ENCODE measurements at places on chromosomes 5 and 9.

- DNase-seq, result peak; percentile 33
Observed at GRCh38 chr5:150209099-150209635, 19.3 kb downstream of the SLC6A7 start.

GRCh38 chr9:137956039-137956438, 78.5 kb downstream of the CACNA1B start:
- no peak for DNase-seq

DNA sequence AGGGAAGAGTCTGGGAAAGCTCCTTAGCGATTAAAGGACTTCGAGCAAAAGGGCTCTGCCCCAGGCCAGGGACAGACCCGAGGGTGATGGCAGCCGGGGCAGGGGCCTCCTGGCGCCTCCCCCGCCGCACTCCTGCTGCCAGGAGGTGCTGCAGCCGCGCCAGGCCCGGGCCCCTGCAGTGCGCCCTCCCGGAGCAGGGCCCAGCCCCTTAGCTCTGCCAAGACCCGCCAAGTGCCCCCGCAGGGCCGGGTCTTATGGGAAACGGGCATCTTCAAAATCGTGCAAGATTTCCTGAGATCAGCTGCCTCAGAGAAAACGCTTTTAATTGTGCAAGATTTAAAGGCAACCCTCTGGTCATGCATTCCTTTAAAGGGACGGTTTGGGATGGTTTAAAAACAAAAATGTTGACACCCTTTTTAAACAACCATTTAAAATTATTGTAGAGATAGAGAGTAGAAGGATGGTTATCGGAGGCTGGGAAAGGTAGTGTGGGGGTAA, 52.4 kb downstream of the CDC14B start:
- DNase-seq, result no peak

DNA sequence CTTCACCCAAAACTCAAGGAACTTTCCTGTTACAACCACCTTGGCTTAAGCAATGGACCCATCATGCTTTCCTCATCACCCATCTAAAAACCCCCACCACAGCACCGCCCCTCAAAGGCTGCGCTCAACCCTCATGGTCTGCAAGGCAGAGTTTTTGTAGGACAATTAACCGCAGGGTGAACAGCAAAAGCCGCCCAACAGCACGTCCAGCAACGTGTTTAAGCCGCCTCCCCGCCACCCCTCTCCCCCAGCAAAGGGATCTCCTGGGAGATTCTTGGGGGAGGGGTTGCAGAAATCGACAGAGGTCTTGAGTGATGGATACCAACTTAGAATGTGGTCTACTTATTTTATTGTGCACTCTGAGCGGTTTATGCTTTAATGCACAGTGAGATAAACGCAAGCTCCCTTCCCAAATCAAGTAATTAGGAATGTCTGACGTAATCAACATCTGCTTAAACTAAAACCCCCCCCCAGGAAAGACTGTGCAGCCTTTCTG, 1.9 kb downstream of the ROR2 start:
- DNase-seq, result no peak

DNA sequence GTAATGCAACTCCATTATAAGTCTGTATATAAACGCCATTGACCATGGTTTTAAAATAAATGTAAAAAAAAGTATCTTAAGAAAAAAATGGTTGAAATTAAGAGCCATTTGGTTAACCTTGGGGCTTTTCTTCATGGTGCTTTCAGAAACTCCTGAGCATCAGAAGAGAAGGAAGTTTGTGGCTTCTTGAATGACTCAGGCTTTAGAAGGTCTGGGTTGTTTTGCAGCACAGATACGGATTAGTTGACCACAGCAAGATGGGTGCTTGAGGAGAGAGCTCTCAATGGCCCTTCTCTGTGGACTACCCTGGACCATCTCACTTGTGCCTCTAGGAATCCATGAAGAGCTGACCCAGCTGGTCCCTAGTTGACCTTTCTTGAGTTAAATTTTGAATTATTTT, 189.5 kb downstream of the TMEM38B start:
- DNase-seq, result no peak

- DNase-seq, result no peak
Observed at GRCh38 chr5:86029308-86029707, 588.4 kb upstream of the COX7C start.

- DNase-seq, result no peak
Observed at GRCh38 chr5:146662229-146662628, 146.2 kb upstream of the GPR151 start.

- no peak for DNase-seq
Observed at GRCh38 chr5:89850513-89850865, 559.1 kb downstream of the CETN3 start.

GRCh38 chr9:76654051-76654461, 110.2 kb upstream of the PCA3 start:
- no peak for DNase-seq

- no peak for DNase-seq
Observed at GRCh38 chr5:150443242-150444075, 6.1 kb downstream of the RPS14 start.

DNA sequence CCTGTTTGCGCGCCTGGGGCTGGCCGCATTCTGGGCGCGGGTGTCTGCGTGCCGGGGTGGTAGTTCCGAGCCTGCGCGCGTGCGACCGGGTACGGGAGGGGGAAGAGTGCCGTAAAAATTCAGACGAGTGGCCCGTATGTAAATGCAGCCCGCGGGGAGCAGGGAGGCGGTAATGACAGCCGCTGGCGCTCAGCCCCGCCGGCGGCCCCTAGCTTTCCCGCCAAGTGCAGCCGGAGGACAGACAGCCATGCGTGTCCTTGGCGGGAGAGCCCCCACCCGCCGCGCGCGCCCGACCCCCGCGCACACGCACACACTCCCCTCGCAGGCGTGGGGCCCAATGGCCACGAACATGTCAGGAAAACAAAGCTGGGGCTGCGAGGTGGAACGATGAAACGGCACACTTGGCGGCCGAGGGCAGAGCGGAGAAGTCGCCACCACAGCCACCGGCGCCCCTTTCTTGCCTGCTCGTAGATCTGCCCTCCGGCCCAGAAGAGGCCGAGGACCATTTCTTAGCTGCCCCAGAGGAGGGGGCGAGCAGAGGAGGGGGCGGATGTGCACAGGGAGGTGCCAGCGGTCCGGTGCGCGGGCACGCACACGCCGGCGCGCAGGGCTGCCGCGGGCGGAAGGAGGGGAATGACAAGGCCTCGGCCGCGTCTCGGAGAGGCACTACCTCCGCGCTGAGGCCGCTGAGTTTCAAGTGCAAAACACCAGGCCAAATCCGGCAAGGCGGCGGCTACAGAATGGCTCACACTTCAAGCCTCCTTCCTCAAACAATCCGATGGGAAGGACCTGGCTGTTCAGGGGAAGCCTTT, 208.4 kb downstream of the MEF2C start:
- no peak for DNase-seq

DNA sequence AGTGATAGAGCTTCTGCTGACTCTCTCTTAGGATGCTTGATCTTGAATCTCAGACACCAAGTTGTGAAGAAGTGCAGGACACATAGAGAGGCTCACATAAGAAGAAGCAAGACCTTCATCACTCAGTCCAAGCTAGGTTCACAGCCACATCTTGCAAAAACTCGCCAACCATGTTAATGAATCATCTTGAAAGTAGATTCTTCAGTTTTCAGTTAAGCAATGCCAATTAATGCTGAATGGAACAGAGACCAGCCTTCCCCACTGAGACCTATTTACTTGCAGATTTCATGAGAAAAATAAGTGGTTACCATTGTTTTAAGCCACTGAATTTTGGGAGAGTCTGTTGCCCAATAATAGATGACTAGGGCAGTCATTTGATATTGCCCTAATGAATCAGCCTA, 217.7 kb upstream of the EDIL3 start:
- no peak for DNase-seq

DNA sequence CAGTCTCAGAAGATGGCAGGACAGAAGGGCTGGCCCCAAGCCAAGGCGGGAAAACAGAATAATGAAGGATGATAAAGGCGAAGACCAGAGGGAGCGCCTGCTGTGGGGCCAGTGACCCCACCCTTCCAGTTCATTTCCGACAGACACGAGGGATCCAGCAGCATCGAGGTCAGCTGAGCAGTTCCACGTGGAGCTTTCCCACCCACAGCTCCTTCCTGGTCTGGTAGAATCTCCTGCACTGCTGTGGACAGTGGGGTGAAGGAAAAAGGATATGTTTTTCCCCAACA, 265.9 kb upstream of the VLDLR start:
- no peak for DNase-seq

DNA sequence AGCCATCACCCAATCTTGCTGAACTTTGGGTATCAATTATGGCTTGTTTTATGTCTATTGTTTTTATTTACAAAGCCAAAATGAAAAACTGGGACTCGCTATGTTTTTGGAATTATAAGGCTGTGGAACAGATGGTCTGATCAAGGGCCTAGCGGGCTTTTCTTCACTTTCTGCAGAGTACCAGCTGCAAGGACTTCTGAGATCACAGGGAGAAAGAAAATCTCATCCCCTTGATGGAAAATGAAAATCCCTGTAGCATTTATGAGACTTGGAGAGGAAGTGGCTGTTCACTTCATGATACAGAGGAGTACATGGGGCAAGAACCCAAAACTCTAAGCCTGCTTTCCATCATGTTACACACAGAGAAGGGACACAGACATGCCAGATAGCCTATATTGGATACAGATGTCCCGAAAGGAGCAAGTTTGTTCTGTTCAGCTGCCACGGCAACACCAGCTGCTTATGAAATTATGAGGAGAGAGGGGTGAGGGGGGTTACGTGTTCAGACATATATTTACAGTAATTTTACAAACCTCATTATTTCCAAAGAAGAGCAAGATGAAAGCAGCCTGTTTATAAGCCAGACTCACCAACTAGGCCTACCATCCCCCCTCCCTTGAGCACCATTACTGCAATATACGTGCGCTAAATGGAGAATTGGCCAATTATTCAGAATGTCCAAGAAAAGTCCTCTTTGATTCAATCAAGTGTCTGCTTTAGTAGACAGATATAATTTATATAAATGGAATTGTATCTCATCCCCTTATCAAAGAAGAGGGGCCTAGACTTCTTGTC, 220.0 kb downstream of the MARCHF11 start:
- no peak for DNase-seq

GRCh38 chr9:114169029-114169951, 14.0 kb downstream of the COL27A1 start:
- no peak for DNase-seq

- DNase-seq, result no peak
Observed at GRCh38 chr5:134510970-134511795, 14.3 kb upstream of the JADE2 start.

DNA sequence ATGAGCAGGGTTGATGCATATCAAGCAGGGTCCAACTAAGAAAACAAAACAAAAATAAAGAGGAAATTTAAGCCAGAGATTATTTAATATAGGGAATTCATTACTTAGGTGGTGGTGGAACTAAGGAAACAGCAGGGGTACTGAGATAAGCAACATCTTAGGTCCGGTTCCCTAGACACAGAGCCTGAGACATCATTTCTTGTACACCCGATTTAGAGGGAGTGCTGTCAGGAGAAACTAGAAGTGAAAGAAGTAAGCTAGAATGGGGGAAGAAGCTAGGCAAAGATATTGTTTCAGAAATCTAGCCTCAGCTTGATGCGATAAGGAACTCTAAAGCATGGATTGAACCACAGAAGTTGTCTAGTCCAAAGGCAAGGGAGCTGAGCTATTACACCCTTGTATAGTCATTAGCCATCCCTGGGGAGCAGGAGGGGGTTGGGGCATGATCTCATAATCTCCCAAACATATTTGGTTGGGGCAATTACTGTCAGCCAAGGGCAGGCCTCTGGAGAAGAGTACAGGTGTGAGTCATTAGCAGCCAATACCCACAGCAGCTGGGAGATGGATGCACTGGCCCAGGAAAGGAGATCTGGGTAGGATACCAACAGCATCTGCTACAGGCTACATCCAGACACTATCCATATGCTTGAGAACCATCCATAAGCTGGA, 194.5 kb downstream of the ARL15 start:
- no peak for DNase-seq

GRCh38 chr5:15472116-15472515, 27.9 kb upstream of the FBXL7 start:
- no peak for DNase-seq

DNA sequence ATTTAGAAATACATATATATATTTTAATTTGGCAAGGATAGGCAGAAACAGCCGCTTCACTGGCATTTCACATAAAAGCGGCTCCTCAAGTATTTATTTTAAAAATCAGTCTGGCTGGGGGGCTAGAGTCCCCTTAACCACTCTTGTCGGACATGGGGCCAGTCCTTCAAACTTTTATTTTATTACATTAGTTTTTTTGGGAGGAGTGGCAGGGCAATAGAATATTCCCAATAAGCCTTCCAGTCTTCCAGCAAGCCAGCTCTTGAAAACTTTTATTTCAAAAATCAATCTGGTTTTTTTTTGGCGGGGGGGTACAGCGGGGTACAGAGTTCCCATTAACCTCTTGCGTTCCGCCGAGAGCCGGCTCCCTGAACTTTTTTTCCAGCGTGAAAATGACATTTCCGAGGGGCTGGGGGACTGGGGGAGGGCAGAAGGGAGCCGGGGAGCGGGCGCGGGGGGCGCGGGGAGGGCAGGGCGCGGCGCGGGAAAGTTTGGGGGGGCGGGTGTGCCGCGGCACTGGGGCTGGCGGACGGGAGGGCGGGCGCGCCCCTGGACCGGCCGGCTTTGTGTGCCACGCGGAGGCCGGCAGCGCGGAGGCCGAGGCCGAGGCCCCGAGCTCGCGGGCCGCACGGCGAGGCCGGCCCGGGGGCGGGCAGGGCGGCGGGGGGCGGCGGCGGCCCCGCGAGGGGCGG, 504 bp upstream of the ZNF618 start:
- no peak for DNase-seq

- DNase-seq, result no peak
Observed at GRCh38 chr5:176693477-176693851, 46.2 kb downstream of the TSPAN17 start.

- DNase-seq, result no peak
Observed at GRCh38 chr9:16627521-16627920, 242.9 kb downstream of the BNC2 start.

GRCh38 chr5:146647656-146648199, 131.7 kb upstream of the GPR151 start:
- DNase-seq, result no peak

GRCh38 chr9:82410306-82410705, 421.7 kb downstream of the SPATA31D1 start:
- DNase-seq, result no peak

DNA sequence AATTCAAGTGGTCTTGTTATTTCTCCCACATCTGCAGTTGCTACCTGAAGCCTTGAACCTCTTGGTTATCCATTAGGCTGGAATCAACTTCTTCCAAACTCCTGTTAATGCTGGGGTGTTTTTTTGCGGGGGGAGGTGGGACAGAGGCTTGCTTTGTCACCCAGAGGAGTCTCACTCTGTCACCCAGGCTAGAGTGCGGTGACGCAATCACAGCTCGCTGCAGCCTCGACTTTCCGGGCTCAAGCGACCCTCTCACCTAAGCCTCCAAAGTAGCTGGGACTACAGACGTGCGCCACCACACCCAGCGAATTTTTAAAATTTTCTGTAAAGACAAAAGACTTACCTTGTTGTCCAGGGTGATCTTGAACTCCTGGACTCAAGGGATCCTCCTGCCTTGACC, 4.4 kb downstream of the SCGB3A1 start:
- DNase-seq, result no peak

DNA sequence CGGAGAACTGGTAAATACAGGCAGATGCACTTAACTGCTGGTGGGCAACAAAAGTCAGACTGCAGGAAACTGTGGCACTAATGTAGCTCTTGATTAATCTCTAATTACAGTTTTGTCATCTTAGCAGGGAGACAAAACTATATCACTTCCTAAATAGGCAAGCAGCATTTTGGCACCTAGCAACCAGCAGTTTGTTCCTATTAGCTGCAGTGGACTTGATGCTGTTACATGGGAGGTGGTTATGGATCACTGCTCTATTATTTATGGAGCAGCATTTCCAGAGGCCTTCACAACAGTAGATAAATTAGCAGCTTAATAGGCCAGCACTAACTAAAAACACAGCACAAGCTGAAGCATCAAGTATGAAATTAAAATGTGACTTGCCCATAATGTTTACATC, 518.3 kb upstream of the ITGA1 start:
- no peak for DNase-seq
